CD4-positive, alpha-beta T cell treated with Interleukin-4 for 1 hour (primary cell): ENCODE measurements at places on chromosomes 5 and 9.

DNA sequence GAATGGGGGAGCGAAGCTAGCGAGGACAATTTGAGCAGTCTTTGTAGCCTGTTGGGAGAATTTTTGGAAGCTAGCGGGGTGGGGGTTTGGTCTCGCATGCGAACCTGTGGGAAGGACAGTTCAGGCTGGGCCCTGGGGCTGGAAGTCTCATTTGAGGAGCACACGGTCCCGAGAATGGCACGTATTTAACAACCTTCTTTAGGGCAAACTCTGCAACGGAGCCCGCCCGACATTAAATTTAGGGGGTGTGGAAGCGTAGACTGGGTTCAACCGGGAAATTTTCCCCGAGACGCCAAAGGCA is 35.2 kb upstream of the NFIB start:
- no peak for DNase-seq

DNA sequence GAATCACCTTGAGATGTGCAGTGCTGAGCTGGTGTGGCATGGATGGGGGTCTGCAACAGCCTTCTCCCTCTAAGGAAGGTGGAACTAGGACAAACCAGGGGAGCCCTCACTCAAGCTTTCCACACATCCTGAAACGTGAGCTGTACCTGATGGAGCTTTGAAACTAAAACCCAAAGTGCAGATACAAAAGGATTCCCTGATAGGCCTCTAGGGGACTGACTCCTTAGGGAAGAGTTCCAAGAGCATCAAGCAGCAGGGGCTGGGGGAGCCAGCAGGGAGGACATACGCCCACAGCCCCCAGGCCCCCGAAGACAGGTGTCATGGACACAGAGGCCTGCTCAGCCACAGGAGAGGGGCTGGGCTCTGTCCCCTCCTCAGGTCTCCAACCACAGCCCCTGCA is 17.7 kb downstream of the ARHGEF37 start:
- DNase-seq = no peak

DNA sequence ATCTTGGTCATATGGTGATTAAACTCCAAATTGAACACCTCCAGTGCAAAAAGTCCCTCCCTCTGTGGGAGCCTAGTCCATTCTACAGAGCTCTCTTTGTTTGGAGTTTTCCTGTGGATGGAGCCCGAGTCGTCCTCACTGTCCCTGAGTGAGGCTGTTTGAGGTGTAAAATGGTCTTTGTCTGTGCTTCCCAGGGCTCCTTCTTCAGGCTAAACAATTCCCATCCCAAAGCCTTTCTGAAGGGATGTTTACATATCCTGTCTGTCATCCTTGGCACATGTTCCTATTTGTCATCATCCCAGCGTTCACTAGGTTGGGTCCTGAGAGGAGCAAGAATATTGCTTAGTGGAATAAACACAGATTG is 68.9 kb downstream of the COL27A1 start:
- DNase-seq = no peak

DNA sequence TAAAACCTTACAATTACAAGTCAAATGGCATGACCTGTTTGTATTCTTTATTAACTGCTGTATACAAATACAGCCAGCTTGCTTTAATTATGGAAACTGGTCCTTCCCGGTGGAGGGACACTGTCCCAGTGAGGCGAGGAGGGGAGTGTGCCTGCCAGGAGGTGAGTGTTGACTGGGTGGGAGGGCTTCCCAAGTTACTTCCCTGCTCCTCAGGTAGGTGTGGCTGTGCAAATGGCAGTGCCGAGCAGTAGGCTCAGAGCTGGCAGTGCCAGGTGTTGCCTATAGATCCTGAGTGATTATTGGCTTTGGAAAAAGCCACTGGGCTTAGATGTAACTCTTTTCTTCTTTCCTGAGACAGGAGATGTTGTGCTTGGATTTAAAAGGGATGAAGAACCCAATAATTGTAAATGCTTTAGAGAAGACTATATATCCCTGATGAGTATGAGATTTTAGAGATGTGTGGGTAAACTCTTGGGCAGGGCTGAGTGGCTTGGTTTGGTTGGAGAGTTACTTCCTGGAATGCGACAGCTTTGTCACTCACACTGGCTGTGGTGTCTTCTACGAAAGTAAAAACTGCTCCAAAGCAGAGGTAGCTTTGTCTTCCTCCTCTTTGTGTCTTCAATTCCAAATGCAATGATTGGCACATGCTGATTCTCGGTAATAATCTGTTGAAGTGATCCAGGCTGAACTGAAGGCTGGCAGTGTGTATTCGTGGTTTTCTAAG is 43.7 kb downstream of the GLRX start:
- DNase-seq = no peak

DNA sequence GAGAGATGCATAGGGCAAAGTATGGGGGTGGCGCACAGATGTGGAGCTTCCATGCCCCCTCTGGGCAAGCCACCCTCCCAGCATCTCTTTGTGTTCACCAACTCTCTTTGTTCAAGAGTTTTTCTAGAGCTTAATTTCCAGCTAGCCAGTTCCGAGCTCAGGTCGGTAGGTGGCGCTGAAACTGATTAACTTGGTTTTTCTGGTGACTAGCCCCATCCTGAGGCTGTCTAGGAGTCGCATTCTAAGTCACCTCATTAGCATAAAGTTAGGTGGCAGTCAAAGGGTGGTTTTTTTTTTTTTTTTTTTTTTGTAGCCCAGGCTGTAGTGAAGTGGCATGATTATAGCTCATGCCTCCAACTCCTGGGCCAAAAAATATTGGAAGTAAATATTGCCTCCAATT is 476.4 kb downstream of the KDM4C start:
- no peak for DNase-seq

- no peak for DNase-seq
Measured at GRCh38 chr9:2138646-2139045, 123.5 kb downstream of the SMARCA2 start.

DNA sequence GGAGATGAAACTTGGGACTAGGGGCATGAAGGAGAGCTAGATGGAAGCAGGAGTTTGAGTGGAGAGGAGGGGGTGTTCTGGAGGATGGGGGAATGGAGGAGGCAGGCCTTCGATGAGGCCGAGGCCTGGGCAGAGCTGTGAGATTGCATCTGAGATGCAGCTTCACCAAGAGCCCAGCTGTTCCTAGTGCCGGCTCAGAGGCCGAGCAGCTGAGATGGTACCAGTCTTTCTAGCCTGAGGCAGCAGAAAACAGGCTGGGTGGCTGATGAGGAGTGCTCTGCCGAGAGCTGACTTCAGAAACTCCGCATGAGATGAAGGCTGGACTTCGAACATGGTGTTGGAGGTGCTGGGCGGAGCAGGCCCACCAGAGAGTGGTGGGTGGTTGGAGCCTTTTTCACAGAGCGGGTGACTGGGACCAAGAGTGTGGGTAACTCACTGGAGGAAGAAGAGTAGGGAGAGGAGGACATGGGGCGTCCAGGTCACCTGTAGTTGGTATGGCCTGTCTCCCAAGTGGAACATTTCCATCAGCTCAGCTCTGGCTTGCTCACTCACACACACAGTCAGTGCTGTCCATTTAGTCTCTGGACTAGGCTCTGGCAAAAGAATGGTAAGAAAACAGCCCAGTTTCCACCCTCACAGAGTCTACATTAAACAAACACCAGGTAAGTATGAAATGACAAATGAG is 54.7 kb downstream of the TMOD1 start:
- DNase-seq = no peak

- no peak for DNase-seq
Measured at GRCh38 chr5:134976841-134977240, 9.1 kb downstream of the CATSPER3 start.

- no peak for DNase-seq
Measured at GRCh38 chr9:14401911-14402310, 88.0 kb upstream of the NFIB start.
